ENCODE measurements at places on chromosomes 7 and 10.

DNA sequence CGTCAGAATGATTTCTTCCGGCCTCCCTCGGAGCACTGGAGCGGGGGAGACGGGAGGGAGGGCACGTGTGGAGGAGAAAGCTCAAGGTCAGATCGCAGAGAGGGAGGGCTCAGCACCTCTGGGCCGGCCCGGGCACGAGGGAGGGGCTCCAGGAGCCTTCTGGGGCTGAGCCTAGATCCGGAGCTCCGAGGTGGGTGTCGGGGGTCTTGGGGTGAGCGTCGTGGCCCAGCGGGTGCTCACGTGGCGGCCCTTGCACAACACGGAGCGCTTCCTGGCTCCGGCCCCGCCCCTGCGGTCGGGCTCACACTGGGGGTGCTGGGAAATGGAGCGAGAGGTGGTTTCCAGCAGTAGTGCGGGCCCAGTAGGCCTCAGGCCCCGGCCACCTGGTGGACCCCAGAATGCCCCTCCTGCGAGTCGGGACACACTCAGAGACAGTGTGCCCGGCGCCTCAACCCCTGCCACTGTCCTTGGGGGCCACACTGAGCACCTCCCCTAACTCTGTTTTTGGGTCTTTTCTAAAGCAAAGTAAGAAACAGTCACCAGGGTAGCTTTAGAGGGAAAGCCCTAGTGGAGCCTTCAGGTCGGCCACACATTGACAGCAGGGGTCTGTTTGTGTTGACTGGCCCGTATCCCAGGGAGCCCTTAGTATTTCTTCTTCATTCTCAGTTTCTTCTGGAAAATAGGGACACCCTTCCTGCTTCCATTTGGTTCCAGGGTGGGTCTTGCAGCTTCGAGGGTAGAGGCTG is 798 bp downstream of the PPIF start:
- DNase-seq, result peak; percentile 56

DNA sequence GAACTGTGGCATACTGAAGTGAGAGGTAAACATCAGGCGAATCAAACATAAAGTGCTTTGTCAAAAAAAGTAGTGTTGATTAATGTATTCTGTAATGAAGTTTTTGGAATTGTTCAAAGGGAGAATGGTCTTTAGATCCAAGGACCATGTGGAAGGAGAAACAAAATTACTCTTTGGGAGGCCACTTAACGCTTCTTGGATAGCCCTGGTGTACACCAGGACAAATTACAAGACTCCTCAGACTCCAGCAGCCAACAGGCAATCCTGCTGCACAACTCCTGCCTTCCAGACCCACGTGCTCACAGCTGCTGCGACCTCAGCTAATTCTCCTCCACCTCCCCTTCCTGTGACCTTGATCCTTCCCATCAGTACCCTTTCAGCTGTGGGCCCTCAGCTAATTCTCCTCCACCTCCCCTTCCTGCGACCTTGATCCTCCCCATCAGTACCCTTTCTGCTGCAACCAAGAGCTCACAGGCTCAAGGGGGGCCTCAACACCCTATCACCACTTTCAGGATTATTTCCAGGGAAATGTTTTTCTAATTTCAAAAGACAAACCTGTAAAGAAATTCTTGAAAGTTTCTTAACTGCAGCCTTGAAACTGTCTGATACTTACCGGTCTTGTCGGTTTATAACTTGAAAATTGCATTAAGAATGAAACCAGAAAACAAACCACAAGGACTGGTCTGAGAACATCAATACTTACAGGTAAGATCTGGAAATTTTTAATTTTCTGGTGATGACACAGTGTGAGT is 29.7 kb upstream of the DDC start:
- DNase-seq, result no peak

GRCh38 chr7:82050792-82051191 is 280.9 kb upstream of the HGF start:
- DNase-seq, result no peak

- no peak for DNase-seq
Measured at GRCh38 chr7:129914536-129915272, 38.1 kb downstream of the UBE2H start.

- DNase-seq, result no peak
Measured at GRCh38 chr7:42161110-42161509, 75.9 kb downstream of the GLI3 start.

DNA sequence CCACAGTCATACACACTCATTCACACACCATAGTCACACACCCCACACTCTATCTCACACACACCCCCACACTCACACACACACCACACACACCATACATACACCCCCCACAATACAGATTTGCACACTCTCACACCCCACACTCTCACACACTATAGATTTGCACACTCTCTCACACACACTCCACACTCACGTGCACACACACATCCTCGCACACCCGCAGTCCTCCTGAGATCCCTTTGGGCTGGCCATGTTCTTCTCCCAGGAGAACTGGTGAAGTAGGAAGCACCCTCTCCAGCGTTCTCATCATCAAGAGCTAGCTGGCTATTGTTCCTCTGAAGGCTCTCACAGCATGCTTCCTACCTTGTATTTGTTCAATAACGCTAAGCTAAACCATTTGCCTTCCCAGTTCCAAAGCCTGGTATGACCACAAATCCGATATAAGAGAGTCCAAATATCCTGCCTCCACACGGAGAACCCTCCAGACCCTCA is 86.2 kb downstream of the HECW1 start:
- no peak for DNase-seq

- no peak for DNase-seq
Measured at GRCh38 chr10:18868919-18869318, 179.7 kb upstream of the MALRD1 start.

GRCh38 chr7:41942468-41943093 is 239.7 kb upstream of the INHBA start:
- no peak for DNase-seq

- DNase-seq, result no peak
Measured at GRCh38 chr7:135377171-135377570, 132.7 kb downstream of the CNOT4 start.

GRCh38 chr10:103718247-103718620 is 137.1 kb downstream of the SH3PXD2A start:
- no peak for DNase-seq

GRCh38 chr10:112390125-112390703 is 16.3 kb downstream of the ACSL5 start:
- DNase-seq, result no peak

GRCh38 chr7:127794136-127794535 is 142.1 kb downstream of the SND1 start:
- no peak for DNase-seq

DNA sequence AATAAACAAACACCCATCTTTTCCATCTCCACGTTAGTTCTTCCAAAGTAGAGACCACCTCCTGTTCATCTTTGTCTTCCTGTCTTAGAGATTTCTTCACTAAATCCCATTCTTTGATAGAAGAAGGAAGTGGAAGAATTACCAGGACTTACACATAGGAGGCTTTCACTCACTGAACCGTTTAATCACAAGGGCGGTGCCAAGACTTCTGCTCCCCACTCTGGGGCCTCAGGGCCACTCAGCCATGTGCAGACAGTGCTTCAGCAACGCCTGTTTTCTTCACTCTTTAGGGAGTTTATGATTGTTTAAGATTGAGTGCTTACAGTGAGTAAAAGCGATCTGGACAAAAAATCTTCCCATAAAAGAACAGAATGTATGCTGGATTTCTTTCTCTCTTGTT is 63.9 kb upstream of the SORCS3 start:
- no peak for DNase-seq

- DNase-seq, result no peak
Measured at GRCh38 chr10:85603151-85603940, 763.2 kb downstream of the GRID1 start.

DNA sequence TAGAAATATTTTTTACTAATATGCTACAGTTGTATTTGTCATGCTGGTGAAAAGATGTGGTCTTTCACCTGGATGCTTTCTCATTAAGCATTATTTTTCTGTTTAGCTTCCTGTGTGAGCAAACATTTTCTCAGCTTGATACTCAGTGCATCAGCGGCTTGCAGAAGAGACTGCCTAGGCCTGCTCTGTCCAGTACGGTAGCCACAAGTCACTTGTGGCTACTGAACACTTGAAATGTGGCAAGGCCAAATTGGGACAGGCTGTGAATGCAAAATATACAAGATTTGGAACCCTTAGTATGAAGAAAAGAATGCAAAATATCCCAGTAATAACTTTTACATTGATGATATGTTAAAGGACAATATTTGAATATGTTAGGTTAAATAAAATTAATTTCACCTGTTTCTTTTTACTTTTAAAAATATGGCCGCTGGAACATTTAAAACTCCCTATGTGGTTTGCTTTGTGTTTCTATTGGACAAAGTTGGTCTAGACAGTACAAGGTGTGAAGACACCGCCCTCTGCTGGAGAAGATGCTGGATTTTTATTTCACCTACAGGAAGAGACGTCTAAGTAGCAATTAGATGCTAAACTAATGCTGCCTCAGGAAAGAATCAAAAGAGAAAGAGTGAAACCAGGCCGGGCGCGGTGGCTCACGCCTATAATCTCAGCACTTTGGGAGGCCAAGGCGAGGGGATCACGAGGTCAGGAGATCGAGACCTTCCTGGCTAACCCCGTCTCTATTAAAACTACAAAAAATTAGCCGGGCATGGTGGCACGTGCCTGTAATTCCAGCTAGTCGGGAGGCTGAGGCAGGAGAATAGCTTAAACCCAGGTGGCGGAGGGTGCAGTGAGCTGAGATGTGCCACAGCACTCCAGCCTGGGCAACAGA is 5.3 kb downstream of the SRGN start:
- DNase-seq, result peak; percentile 99

DNA sequence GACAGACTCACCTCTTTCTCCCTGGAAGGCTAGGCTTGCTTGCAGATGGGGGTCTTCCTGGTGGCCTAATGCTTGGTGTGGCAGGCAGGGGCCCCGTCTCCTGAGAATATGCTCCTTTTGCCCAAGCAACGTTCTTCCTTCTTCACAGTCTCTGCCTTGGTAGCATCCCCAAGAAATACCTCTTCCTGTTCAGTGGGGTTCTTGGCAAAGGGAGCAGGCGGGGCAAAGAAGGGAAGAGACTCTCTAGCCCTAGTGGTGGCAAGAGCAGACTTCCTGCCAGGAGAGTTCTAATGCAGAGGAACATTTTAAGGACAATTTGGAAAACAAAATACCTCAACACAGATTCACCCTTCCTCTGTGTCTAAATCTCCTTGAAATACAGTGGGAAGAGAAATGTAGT is at the start of gene CLEC5A:
CLEC5A (minus strand) TSS at position 179 of the 400 bp plus-strand sequence. CDS start 682 bp downstream, outside the sequence.
- peak; percentile 81 for DNase-seq

GRCh38 chr7:42774436-42774835 is 137.4 kb downstream of the C7orf25 start:
- no peak for DNase-seq

GRCh38 chr10:95559471-95559870 is 1.7 kb downstream of the SORBS1 start:
- no peak for DNase-seq
